ENCODE measurements at places on chromosomes 12 and 14.

DNA sequence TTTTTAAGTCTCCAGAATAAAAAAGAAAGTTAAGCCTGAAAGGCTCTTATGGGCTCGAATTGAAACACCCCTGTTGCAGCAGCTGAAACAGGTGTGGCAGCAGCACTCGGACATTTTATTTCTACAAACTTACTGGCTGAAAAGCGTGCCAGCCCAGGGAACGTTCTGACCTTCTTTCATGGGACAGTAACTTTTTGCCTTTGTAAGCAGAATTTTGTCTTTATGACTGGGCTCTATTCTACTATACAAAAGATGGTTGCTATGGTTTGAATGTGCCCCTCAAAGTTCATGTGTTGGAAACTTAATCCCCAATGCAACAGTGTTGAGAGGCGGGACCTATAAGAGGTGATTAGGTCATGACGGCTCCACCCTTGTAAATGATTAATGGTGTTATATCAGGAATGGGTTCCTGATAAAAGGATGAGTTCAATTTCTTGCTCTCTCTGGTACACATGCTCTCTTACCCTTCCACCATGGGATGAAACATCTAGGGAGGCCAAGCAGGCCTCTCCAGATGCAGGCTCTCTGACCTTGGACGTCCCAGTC is 52.7 kb downstream of the PELI2 start:
- DNase-seq = no peak

- no peak for DNase-seq
Observed at GRCh38 chr14:67502867-67503266, 14.3 kb upstream of the TMEM229B start.

DNA sequence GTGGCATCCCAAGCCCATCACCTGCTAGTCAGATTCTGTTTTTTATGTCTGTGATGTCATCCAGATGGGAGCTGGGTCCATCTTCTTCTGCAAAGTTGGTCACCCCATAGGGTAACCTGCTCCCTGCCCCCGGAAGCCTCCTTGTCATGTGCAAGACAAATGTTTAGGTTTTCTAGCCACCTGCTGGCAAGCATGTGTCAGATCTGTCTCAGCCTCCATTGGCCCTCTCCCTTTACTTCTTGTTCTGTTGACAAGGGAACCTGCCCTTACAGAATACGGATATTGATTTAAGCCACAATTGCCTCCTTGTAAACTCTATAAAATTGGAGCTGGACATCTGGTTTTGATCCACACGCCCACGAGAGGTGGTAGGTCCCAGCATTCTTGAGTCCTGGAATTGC is 7.5 kb downstream of the NTF3 start:
- DNase-seq = no peak

DNA sequence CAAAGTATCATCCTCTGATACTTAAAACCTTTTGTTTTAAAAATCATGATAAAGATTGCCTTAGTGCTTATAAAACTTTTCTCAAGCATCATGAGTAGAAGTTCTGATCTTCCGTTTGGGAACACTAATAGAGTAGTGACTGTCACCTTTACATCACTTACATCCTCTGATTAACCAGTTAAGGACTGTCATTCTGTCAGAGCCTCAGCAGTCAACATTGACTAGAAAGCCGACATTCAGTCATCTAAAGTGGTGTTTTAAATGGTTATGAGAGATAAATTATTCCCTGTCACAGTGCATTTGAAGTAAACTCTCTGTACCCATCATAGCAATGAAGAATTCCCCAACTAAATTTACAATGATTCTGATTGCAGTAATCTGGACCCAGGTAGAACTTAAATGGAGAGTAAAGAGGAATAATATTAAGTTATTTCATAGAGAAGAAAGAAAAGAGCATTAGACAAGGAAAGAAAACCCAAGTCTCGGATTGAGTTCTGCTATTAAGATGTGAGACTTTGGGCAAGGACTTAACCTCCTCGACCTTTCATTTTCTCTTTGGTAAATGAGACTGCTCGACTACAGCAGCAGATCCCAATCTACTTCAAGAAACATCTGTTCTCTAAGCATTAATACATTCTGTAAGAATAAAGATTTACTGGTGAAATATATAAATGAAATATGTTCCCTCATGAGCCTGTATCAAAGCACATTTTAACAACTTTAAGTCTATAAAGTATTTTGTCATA is 563.9 kb upstream of the LMO3 start:
- no peak for DNase-seq

- DNase-seq = no peak
Observed at GRCh38 chr12:61880186-61880585, 380.0 kb upstream of the USP15 start.

- DNase-seq = no peak
Observed at GRCh38 chr14:104787736-104788135, 7.8 kb downstream of the AKT1 start.

DNA sequence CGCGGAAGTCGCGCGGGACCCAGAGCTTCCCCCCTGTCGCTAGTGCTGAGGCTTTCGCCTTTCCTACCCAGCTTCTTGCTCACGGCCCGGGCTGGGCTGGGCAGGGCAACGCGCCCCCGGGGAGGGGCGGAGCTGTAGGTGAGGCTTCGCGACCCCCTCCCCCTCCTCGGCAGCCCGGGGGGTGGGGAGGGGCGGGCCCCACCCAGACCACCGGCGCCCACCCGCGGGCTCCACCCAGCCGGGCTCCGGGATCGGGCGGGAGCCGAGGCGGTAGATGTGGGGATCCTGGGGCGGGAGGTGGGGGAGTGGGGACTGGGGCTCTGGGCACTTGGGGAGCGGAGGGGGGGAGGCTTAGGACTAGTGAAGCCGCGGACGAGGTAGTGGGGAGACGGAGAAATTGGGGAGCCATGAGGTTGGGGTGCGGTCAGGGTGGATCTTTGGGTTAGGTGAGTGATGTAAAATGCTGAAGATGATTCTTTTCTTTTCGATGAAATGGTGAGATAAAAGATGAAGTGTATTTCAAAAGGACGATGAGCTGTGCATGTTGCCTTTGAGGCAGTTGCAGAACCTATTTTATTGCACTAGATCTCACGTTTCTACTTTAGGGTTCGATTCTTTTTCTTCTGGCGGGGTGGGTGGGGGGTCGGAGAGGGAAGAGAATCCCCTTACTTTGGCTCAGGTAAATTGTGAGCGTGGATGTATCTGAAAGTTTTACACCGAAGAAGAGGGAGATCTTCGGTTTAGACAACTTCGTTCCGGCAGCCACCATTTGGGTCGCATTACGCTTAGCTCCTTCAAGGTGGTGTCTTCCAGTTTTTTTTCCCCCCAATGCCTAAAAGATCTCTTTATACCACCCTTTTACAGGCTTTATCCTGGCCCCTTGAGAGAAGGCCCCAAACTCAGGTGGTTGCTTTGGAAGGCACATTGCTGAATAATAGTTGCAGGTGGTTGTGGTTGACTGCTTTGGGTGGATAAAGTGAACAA is 619 bp downstream of the ERC1 start:
- no peak for DNase-seq

DNA sequence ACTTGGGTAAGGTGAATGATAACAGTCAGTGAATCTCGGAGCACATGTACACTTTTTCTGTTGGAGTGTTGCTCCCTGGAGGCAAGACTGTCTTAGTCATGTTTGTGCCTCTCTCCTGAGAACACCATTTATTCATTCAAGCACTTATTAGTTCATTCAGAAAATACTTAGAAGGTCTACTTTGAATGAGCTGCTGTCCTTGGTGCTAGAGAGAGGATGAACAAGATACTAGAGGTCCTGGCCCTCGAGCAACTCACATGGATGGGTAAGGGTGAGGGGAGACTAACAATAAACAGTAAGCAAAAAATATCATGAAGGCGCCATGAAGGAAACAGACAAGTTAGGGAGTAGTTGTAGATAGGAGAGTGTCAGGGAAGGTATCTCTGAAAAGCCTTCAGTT is 17.1 kb upstream of the SAMD4A start:
- no peak for DNase-seq

GRCh38 chr12:2353281-2353680 is 300.5 kb downstream of the CACNA1C start:
- no peak for DNase-seq

DNA sequence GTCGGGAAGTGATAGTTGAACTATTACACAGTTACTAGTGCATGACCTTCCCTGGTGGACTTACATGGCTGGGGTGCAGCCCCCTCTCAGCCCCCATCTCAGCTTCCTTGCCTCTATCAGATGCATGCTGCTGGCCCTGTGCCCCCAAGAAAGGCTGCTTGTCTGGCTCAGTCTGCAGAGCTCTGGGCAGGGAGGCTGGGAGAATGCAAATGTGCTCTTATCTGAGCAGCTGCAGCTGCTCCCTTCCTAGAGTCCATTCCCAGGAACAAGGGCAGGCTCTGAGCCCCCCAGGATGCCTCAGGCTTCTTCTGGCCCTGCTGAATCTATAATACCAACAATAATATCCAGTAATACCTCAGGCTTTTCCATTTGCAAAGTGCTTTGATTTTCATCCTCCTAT is 218.1 kb upstream of the SRRM4 start:
- no peak for DNase-seq

DNA sequence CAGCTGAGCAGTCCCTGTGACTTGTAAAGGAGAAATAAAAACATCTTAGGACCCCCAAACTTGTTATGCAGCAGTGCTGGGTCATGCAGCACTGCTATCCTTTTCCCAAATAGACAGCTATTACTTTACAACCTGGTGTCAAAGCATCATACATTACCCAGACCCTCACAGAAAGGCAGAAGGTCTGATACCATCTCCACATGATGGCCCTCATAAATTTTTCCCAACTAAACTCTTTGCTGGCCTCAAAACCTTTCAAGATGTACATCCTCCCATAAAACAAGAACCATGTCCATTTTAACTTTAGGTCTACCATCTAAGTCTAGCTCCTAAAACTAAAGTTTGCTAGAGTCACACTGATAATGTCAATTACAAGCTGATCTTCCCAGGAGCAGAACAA is 8.7 kb upstream of the RESF1 start:
- DNase-seq = no peak

DNA sequence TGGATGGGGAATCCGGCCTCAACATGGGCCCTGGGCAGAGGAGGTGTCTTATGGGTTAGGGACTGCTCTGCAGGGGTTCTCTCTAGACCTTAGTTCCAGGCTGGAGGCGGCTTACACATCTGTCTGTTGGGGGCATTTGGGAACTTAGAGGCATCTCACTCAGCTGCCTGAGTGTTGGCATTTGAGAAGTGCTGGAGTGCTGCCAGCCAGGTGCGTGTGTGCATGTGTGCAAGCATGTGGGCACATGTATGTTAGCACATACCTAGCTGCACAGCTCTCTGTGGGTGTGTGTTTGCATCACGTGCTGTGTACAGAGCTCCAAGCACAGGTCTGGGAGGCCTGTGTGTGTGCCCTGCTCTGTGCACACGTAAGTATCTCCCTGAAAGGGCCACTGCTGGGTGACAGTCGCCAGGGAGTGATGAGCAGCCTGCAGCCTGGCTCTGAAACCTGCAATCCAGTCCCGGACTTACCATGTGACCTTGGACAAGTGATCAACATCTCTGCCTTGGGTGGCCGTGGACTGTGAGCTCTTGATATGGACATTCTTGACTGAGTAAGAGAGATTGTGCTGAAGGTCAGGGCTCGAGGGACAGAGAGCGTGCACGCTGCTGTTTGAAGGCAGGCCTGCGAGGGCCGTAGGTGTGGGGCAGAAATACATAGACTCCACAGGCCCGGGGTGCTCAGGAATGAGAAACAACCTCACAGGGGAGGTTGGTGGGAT is 5.2 kb downstream of the LRTM2 start:
- no peak for DNase-seq

GRCh38 chr12:113469949-113470743 is 1.5 kb downstream of the LHX5 start:
- DNase-seq = no peak

Measured in activated T-helper 2 cell treated with anti-CD3 and anti-CD28 coated beads, Interferon-gamma antibody, Interleukin-2, Interleukin-4, amounts not matched to agents 10 μg/mL and 5 μg/mL and 100 μg/mL, durations not matched to agents 14 hours and 24 hours and 36 hours (primary cell).